ENCODE measurements at places on chromosomes 5 and 9.

DNA sequence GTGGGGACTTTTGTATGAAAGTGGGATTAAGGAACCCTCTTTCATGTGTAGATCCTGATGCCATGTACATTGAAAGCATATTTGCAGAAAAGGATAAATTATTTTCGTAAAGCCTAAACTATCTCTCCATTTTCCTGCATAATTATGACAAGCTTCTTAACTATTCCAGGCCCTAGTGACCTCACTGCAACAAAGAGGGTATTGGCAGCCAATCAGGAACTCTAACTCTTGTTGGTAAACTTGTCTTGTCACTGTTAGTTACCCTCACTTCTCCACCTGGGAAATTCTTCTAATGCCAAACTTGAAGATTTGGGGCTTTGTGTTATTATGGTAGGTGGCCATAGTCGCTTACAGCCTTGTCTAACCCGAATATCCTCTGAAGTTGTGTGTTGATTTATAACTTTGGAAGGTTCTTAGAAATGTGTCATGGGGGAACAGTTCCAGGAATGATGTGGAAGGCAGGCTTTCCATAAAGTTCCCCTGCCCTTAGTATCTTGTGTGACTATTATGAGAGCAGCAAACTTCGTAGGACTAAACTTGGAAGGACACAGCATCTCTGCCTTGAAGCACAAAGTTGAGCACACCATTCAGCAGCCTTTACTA lies 52.5 kb downstream of the IQGAP2 start:
- DNase-seq = no peak

DNA sequence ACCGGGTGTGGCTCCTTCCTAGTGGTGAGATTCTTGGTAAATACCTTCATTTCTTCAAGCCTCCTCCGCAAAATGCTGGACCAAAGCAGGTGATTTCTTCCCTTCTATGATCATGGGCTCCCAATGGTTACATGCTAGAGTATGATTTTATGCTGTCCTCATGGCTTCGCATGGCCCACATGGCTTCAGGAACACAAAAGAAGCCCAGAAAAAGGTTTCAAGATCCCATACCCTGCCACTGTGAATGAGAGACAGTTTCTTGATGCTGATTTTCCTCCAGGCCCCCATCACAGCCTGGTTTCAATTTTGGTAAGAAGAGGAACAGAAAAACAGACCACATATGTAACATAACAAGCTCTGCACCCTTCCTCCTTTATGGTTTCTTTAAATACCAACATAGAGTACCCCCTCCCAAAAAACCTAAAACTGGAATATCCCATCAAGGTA lies 2.4 kb upstream of the RXFP3 start:
- no peak for DNase-seq

- DNase-seq = no peak
Measured at GRCh38 chr5:82499725-82500244, 221.6 kb upstream of the RPS23 start.

DNA sequence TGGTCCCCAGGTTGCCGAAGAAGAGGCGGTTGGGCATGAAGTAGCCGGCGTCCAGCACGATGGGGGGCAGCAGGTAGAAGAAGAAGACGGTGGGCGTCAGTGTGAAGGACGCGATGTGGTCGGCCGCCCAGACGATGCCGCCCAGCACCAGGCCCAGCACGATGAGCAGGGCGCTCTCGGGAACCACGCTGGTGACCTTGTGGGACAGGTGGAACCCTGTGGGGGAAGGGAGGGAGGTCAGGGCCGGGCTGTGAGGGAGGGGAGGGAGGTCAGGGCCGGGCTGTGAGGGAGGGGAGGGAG lies 32.4 kb downstream of the SLC9A3 start:
- DNase-seq = no peak

DNA sequence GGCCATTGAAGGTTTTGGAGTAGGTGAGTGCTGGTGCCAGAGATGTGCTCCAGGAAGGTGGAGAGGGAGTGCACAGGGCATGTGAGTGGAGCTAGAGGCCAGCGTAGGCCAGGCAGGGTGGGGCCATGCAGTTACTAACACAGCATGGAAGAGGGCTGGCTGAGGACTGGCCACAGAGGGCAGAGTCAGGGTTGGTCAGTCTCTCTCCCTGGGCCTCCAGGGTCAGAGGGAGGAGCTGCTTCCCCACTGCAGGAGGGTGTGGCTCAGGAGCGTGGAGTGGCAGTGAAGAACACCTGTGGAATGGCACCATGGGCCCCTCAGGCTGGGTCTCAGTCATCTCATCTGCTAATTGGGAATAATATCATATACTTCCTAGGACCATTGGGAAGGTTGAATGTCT lies 167.7 kb downstream of the MACROH2A1 start:
- DNase-seq = no peak

DNA sequence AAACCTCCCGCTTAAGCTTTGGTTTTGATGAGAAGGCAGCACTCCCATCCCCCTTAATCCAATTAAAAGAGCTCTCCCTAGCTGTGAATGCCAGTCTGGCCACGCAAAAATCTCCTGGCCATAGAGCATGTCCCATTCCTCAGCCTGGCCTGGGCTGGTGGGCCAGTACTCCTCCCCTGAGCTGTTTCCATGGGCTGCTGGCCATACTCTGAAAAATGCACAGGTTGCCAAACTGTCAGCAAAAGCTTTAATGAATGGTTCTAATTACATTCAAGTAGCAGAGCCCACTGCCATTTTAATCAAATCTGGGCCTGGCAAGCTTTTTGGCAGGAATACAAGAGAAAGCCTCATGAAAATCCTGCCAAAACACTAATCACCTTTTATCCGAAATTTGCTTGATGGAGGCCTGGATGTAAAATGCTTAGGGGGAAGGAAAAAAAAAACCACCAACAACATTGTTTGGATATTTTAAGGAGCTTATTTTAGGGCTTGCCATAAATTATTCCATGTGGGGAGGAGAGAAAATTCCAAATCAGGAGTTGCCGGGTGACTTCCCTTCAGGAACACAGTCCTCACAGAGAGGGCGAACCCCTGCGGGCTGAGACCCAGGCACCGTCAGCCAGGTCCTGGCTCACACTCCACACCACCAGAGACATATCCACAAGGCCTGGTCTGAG lies 243.3 kb downstream of the SEC61B start:
- DNase-seq = peak; percentile 76

DNA sequence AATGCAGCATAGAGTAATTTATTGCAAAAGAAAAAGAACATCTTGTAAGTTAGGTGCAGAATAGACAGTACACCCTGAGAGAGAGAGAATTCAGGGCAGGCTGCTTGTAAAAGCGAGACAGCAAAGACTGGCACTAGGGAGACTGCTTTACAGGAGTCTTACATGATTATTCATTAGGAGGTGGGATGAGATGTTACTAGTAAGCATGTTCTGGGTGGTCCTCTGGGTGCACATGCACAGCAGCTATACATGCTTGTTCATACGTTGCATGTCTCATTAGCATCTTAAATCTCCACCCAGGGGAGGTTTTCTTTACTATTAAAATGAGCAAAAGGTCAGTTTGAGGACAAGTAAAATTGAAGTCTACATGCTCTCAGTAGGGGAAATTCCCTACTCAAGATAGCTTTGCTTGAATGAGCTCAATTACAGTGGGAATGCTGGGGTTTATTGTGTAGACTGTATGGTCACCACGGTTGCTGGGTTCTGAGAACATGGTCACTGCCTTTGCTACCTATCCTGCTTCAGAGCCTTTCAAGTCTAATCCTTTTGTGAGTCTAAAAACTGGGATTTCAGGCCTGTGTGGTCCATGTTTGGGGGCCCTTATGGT lies 60.6 kb downstream of the RGS7BP start:
- DNase-seq = no peak

- DNase-seq = no peak
Measured at GRCh38 chr5:150355791-150356190, 1.7 kb upstream of the TCOF1 start.

- peak; percentile 74 for DNase-seq
Measured at GRCh38 chr5:191036-191948, at the start of gene LRRC14B. LRRC14B (plus strand) TSS chr5:191495; CDS start chr5:191539, 44 bp downstream.

- DNase-seq = no peak
Measured at GRCh38 chr5:59178071-59178470, 595.2 kb downstream of the RAB3C start.

All from cerebellum (tissue), 4 donors.